ENCODE measurements at places on chromosomes 16 and 17. TPM values are rescaled to one million over a fixed set of nuclear protein-coding genes. Genes with fewer than 3 reads are reported as not detected.

SLC2A4 gene
- 1.9 TPM for total RNA-seq

BCL7C gene
- 15.1 TPM for total RNA-seq

COQ9 gene
- 52.0 TPM for total RNA-seq

APOBR gene
- total RNA-seq, result 2.7 TPM

TBC1D3 gene
- total RNA-seq, result not detected

GAS2L2 gene
- 0.54 TPM for total RNA-seq

MYH1 gene
- not detected for total RNA-seq

DNA sequence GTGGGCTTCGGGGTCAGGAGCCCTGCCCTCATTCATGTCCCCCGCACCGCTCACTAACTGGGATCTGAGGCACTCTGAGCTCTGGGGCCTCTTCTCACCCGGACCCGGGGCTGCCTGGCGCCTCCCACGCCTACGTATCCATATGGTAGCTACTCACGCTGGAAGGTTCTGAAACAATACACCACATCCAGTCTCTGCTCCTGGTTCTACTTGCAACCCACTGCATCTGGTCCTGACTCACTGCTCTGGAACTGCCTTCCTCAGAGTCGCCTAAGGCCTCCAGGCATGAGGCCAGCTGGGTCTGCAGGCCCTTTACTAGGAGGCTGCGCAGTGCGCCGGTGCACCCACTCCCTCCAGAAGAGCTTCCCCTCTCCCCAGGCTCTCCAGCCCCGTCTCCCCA is 18.1 kb downstream of the USP36 start:
- no peak for DNase-seq

DNA sequence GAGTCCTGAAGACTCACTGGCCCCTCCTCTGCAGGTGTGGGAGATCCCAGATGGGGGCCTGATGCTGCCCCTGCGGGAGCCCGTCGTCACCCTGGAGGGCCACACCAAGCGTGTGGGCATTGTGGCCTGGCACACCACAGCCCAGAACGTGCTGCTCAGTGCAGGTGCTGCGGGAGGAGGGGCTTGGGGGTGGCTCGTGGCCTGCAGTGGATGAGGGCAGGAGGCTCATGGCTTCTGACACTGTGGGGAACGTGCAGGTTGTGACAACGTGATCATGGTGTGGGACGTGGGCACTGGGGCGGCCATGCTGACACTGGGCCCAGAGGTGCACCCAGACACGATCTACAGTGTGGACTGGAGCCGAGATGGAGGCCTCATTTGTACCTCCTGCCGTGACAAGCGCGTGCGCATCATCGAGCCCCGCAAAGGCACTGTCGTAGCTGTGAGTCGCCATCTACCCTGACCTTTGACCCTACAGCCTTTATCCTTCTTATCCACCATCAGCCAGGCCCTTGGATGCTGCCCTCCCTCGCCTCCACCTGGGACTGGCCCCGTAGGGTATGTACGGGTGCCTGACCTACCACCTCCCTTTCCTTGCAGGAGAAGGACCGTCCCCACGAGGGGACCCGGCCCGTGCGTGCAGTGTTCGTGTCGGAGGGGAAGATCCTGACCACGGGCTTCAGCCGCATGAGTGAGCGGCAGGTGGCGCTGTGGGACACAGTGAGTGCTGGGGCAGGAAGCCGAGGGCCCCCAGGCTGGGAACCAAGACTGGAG is 3.6 kb downstream of the CORO1A start:
- DNase-seq, result no peak

GRCh38 chr17:68431661-68432071 is 25.6 kb downstream of the WIPI1 start:
- DNase-seq, result no peak

- DNase-seq, result no peak
Observed at GRCh38 chr16:11033629-11034420, 89.5 kb downstream of the CLEC16A start.

GRCh38 chr17:16338391-16338790 is 14.9 kb downstream of the CENPV start:
- DNase-seq, result no peak

- DNase-seq, result no peak
Observed at GRCh38 chr16:6977291-6977690, 355.4 kb upstream of the RBFOX1 start.

DNA sequence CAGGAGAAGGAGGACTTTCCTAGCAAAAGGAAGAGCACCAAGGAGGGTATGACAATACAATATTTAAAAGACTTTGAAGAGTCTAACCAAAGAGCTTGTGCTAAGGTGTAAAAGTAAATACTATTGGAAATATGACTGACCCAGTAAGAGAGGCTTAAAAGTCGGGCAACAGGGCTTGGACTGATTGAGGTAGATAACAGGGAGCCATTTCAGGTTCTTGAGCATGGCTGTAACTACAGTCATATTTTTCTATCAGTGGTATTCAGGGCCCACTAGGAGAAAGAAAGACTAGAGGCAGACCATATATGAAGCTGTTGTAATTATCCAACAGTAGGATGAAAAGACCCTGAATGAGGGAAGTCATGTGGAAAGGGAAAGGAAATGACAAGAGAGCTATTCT is 62.3 kb downstream of the SMURF2 start:
- DNase-seq, result no peak

DNA sequence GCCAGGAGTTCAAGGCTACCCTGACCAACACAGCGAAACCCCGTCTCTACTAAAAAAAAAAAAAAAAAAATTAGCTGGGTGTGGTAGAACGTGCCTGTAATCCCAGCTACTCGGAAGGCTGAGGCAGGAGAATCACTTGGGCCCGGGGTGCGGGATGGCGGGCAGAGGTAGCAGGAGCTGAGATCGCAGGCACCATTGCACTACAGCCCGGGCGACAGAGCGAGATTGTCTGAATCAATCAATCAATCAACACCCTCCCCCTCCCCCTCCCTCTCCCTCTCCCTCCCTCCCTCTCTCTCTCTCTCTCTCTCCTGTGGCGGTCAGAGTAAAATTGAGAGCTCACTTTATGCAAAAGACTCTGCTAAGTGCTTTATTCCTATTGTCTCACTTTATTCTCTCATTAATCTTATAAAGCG is 1.2 kb downstream of the HSDL1 start:
- DNase-seq, result no peak

- peak; percentile 48 for DNase-seq
Observed at GRCh38 chr17:37490022-37490587, 414 bp downstream of the DUSP14 start.

DNA sequence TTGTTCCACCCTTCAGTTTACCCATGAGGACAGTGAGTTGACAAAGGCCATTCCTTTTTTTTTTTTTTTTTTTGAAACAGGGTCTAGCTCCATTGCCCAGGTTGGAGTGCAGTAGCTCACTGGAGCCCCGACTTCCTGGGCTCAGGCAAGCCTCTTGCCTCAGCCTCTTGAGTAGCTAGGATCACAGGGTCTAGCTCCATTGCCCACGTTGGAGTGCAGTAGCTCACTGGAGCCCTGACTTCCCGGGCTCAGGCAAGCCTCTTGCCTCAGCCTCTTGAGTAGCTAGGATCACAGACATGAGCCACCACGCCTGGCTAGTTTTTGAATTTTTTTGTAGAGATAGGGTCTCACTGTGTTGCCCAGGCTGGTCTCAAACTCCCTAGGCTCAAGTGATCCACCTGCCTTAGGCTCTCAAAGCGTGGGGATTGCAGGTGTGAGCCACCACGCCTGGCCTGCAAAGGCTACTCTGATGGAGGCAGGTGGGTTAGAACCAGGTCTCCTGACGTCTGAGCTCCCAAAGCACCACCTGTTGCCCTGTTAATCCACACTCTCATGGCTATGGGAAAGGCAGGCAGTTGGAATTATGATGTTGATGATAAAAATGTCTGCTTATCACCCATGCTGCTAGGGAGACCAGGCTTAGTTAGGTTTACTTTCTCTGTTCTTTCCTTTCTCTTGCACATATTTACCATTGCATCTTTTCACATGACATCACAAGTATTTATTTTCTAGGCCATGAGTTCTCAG is 65.2 kb downstream of the KSR1 start:
- no peak for DNase-seq

DNA sequence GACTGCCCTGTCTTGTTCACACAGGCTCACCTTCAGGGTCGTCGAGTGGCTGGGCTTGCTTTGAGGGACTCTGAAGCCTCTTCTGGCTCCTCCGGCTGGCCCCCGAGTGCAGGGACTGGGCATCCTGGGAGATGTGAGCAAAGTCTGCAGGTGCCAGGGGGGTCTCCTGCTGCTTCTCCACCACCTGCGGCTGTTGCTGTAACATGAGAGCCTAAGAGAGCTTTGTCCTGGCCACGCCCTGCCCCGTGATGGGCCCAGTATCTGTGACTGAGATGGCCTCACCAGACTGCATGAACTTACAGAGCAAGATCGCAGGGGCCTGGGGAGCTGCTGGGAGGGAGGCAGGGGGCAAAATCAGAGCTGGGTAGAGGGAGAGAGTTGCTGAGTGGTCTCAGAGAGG is 12.5 kb downstream of the ERN2 start:
- no peak for DNase-seq

GRCh38 chr16:88763502-88764053 is 21.4 kb downstream of the PIEZO1 start:
- DNase-seq, result no peak

DNA sequence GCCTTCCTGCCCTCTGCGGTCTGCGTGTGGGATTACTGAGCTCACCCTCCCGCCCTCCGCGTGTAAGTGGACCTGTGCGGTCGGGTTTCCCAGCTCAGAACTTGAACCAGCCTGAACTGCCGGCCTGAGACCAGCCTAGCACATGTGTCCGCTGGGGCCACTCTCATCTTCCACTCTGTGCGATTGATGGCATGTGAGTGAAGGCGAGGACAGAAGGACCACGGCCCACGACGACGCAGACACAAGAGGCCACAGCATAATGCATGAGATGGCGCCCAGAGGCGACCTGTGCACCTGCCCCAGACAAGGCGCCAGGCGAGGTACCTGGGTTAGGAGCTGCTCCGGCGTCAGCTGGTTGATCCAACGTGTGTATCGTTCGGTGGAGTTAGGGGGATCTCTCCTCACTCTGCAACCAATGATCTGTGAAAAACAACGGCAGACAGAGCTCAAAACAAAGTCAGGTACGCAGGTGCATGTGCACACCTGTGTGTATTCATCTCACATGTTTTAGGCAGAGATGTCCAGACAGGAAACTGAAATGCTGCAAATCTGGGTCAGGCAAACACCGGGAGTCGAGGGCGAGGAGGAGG is 74.5 kb upstream of the METRNL start:
- DNase-seq, result no peak

DNA sequence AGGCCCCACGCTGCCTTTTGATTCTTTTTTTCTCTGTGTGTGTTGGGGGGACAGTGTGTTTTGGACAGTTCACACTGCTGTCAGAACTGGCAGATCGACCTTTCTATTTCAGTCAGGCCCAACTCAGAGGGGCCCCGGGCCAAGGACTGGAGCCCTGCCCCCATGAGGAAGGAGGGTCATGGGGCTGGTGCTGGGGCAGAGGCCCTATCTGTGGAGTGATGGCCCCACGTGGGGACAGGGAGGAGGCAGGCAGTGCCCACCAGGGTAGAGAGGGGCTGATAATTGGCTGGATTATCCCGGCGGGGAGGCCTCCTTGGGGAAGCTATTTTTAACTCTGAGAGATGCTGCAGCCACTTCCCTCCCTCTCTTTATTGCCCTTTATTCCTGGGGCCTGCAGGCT is 5.7 kb upstream of the KCNJ12 start:
- no peak for DNase-seq

GRCh38 chr16:50548125-50548908 is at the start of gene NKD1:
NKD1 (plus strand) TSS chr16:50548396; CDS start chr16:50548554, 158 bp downstream.
- DNase-seq, result peak; percentile 50

GRCh38 chr17:7404737-7405349 is 946 bp upstream of the TMEM256 start:
- DNase-seq, result no peak

- DNase-seq, result no peak
Observed at GRCh38 chr17:75088465-75089417, 987 bp downstream of the SLC16A5 start.

DNA sequence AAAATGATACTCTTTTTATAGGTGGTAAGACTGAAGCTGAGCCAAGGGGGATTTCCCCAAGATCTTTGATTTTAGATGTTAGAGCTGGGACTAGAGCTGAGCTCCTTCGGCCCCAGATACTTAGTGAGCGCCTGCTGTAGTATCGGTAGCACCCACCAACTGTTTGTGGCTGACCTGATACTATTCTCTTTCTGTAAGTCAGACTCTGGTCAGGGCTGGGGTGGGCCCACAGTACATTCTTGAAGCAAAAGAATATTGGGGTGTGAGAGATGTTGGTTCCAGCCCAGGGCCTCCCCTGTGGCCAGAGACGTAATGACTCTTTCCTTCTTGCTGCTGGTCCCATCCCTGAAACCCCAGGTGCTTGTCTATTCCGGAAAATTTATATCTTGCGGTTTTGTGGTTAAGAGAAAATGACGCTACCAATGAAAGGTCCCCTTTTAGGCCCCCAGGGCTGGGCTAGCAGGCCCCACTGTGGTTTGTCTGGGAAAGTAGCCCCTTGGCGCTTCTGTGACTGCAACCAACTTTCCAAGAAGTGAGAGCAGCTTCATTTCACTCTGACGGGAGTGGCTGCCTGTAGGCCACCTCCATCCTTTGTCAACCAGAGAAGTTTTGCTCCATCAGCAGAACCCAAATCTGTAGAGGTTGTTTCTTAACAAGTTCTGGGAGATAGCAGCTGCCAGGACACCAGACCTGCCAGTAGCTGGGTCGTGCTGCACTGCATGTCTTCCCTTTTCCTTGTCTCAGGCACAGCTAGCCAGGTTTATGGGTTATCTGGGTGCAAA is 86.4 kb upstream of the LGALS9 start:
- DNase-seq, result peak; percentile 92

GRCh38 chr16:81502396-81503070 is 57.9 kb downstream of the CMIP start:
- no peak for DNase-seq

- DNase-seq, result no peak
Observed at GRCh38 chr17:30005709-30006320, 64.4 kb downstream of the EFCAB5 start.

DNA sequence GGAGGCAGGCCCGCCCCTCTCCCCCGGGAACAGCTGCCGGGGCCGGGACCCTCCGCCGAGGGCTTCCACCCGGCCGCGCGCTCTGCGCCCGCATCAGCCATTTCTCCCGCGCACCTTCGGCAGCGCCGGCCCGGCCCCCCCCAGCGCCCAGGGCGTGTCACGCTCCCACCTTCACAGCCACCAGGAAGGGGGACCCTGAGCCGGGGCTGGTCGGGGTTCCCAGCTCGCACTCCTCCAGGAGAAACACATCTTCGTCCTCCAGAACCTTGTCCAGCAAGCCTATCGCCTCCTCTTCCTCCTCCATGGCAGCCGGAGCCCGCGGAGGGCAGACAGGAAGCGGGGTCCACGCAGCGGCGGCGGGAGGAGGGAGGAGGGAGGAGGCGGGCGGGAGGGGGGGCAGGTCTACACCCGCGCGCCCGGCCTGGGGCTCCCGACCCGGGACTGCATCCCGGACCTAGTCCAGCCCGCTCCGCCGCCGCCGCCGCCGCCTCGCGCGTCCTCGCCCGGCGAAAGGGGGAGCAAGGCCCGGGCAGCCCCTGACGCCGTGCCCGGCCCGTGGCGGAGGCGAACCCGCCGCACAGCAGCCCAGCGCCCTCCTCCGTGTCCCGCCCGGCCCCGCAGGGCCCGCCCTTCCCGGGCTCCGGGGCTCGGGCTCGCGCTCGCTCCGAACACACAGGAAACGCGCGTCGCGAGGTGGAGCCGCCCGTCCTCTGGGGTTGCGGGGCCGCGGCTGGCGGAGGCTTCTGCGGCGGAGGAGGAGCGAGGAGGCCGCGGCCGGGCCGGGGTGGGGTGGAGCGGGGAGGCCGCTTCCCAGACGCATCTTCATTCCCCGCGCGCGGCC is 70.8 kb downstream of the ABR start:
- DNase-seq, result peak; percentile 48
